Endothelial cell of umbilical vein (primary cell): ENCODE measurements at places on chromosomes 1 and 21. TPM values are rescaled to one million over a fixed set of nuclear protein-coding genes. Genes with fewer than 3 reads are reported as not detected.

Gene CFHR5
- not detected in 2 replicates for total RNA-seq

Gene CA6
- total RNA-seq, result not detected in 2 replicates

Gene MTARC1
- 3.5 and 4.8 TPM in 2 replicates for total RNA-seq

Gene FAM167B
- 2.0 and 5.6 TPM in 2 replicates for total RNA-seq

Gene PLA2G2D
- not detected in 2 replicates for total RNA-seq

Gene PYGO2
- 21.5 and 21.9 TPM in 2 replicates for total RNA-seq

Gene RHCE
- not detected in 2 replicates for total RNA-seq

Gene KIAA0040
- total RNA-seq, result 10.9 and 21.5 TPM in 2 replicates
